ENCODE measurements at places on chromosomes 16 and 17.

DNA sequence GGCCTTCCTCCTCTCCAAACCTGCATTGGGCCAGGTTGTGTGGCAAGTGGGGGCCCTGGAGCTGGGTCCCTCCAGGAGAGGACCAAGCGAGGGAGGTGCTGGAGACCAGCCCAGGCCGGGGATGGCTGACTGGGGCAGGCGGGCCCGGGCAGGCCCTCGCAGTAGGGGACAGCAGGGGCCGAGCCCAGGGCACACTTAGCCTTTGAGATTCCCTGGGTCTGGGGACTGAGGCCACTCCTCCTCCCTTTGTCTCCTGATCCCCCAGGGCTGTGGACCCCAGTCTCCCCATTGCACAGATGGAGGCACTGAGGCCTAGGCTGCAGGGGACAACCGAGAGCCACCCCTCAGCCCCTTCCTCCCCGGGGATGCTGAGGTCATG is 5.2 kb downstream of the FOXJ1 start:
- no peak for DNase-seq

DNA sequence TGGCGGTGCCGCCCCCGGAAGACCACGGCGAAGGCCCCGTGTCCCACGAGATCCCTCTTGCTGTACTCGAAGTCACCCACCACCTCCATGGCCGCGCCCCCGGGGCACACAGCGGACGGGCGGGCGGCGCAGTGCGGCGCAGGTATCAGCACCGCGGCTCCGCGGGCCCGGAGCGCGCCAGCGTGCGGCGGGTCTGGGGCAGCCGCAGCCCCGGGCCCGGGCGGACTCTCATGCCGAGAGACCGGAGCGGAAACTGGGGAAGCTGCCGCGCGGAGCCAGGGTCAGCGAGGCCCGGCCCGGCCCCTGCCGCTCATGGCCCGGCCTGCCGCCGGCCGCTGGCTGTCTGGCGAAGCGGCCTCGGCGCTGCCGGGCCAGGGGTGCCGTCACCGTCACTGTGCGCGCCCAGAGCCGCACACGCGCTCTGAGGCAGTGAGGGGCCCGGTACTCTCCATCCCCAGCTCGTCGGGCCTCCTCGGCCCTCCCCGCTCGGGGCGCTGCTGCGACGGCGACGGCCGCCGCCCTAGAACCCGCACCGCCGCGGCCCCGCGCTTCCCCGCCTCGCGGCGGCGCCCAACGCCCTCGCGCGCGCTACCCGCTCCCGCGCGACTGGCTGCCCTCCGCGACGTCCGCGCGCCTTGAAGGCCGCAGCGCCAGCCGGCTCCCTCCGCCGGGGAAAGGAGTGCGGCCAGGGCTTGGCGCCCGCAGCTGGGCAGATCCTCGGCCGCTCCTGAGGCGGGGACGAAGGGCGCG is at the start of gene ULK2:
ULK2 (minus strand) TSS at position 608 of the 750 bp plus-strand sequence; CDS start at position 89, 519 bp downstream.
- peak; percentile 44 for DNase-seq

DNA sequence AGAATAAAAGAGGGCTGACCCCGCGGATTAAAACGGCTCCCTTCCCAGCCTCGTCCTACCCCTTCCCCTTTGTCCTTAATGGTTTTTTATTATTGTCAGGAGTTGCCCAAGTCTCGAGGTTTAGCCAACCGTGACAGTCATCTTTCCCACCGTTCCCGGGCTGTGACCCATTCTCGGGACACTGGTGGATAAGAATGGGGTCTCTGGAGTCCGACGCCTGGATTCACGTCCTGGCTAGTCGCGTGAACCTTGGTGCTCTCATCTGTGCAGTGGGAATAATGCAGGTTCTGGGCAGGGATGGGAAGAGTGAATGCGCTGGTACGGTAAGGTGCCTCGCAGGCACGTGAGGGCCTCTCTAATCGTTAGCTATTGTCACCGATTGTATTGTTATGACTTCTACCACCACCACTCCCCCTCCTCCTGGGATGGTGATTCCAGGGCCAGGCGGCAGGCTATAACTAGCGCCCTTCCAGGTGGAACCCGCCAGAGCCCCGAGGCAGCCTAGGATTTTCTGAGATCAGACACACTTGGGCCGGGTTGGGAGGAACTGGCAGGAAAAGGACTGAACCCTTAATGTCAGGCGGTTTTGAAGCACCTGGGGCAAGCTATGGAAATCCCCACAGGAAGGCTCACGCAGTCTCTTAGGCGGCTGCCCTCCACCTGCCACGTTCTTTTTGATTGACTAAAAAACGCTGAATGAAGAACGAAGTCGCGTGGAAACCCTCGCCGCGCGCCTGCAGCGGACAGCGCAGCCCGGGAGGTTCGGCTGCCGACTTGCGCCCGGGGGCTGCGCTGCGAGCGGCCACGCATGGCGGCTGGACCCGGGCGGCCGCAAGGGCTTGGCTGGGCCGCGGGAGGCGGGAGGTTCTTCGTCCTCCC is 2.7 kb downstream of the HS3ST3B1 start:
- DNase-seq: no peak

- DNase-seq: no peak
Observed at GRCh38 chr16:57048095-57048494, 44.3 kb upstream of the CPNE2 start.

DNA sequence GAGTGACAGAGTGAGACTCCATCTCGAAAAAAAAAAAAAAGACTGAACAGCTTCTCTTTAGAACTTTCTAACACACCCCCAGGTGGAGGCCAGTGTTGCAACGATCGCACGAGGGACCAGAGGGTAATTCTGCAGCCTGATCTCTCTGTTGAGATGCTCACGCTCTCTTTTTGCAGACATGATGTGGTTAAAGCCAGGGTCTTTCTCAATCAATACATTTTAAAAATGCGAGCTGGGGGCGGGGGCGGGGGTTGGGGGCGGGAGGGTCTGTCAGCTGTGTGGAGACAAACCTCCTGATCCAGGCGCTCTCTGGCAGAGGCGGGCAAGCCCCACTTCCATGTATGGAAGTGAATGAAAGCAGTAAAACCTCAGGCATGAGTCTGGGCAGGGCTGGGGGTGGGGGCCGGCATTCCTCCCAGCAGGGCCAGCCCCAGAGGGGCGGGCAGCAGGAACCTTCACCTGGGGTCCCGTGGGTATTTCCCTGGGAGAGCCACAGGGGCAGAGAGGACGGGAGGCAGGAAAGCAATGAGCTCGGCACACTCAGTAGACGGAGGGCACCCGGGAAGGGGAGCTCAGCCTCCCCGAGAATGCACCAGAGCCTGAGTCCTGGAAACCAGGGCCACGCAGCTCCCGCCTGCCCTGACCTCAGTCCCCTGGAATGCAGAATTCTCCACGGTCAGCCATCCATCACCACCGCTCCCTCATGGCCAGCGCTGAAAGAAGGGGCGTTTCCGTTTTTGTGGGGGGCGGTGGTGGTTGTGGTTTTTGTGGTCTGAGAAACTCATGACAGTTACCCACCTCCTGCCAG is 28.0 kb downstream of the NXN start:
- no peak for DNase-seq

DNA sequence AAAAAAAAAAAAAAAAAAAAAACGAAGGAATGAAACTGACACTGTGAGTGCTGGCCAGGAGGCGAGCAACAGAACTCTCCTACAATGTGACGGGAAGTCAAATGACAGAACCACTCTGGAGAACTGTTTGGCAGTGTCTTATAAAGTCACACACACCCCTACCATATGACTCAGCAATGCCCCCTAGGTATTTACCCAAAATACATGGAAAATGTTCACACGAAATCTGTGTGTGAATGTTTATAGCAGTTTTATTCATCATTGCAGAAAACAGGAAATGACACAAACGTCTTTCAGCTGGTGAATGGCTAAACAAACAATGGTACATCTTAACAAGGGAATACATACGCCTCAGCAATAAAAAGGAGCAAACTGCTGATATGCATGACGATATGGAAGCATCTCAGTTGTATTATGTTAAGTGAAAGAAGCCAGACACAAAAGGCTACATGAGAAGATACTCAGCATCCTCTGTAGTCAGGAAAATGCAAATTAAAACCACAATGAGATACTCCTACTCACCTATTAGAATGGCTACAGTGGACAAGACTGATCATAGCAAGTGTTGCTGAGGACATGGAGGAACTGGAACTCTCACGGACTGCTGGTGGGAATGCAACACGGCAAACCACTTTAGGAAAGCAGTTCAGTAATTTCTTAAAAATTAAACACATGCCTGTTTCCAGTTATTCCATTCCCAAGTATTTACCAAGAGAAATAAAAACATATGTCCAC is 74.7 kb downstream of the TBC1D16 start:
- no peak for DNase-seq

GRCh38 chr16:86384263-86384649 is 126.1 kb upstream of the FOXF1 start:
- no peak for DNase-seq

DNA sequence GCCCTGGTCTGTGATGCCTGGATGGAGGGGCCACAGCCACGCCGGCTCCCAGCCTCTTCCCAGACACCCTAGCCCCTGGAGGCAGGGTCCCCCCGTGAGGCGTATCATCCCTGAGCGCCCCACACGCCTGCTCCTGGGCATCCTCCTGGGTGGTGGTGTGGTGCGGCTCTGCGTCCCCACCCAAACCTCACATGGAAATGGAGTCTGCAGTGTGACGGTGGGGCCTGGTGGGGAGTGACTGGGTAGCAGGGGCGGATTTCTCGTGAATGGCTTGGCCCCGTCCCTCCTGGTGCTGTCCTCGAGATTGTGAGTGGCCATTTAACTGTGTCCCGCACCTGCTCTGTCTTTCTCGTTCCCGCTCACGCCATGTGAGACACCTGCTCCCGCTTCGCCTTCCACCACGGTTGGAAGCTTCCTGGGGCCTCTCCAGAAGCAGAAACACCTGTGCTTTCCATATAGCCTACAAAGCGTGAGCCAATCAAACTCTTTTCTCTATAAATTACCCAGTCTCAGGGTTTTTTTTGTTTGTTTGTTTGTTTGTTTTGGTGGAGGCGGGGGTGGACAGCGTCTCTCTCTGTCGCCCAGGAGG is 5.9 kb upstream of the SSTR5 start:
- DNase-seq: no peak

- DNase-seq: no peak
Observed at GRCh38 chr16:22813948-22814710, at the start of gene HS3ST2. TSS of gene HS3ST2 (plus strand) at chr16:22814162. CDS start at chr16:22814611, 449 bp downstream.

DNA sequence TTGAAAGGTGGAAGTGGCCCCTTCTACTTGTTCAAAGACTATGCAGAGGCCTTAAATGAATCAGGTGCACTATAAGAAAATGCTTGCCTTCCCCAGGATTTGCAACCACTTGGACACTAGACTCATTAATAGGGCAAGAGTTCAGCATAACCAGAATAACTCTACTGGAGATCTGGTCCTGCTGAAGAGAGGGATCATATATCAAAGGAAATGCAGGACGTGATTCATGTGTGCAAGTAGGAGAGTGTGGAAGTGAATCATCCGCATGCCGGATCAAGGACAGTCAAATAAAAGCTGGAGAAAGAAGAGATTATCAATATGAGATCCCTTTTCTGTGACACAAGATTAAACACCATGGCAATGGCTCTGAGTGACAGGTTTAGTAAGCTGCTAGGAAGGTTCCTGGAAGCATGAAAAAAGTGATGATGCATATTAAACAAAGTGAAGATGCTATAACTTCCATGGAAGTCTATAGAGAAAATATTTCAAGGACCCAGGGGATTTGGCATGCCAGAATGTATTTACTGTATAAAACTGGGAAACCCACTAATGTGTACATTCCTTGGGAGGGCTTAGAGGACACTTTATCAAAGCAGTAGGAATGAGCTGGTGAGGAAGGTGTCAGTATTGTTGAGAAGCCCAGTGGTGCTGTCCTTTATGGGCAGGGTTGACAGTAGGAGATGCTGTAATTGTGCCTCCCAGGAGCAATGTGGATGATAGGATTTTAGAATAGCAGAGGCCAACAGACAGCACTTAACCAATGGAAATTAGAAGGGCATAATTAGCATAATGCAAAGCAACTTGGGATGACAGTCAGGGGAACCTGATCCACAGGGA is 133.1 kb downstream of the ABCA8 start:
- DNase-seq: no peak

GRCh38 chr16:11183035-11183812 is 72.8 kb downstream of the SOCS1 start:
- no peak for DNase-seq

DNA sequence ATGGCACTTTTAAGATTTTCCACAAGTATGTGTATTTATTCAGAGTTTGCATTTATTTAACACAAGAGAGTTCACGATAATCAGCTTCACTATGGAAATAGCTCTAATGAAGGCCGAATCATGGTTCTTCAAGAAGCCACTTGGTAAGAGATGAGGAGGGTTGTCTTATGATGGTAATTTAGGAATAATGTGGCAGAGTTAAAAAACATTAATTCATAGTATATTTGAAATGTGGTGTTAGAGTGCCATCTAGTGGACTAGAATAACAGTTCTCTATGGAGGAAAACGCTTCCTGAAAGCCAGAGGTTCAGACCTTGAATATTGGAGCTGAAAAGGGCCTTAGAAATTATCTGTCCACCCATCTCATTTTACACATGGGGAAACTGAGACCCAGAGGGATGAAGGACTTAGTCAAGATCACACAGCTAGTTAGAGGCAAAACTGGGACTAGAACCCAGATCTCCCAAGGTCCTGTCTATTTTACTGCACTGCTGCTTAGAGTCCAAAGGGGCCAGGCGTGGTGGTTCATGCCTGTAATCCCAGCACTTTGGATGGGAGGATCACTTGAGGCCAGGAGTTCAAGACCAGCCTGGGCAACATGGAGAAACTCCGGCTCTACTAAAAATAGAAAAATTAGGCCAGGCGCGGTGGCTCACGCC is 33.8 kb upstream of the KPNB1 start:
- no peak for DNase-seq

DNA sequence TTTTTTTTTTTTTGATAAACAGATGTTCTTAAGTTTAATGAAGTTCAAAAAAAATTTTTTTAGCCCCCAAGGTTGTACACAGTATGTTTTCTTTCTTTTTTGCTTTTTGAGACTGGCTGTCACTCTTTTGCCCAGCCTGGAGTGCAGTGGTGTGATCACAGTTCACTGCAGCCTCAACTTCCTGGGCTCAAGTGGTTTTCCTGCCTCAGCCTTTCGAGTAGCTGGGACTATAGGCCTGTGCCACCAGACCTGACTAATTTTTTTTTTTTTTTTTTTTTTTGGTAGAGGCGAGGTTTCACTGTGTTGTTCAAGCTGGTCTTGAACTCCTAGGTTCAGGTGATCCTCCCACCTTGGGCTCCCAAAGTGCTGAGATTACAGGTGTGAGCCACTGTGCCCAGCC is 12.8 kb downstream of the ITGAE start:
- no peak for DNase-seq

DNA sequence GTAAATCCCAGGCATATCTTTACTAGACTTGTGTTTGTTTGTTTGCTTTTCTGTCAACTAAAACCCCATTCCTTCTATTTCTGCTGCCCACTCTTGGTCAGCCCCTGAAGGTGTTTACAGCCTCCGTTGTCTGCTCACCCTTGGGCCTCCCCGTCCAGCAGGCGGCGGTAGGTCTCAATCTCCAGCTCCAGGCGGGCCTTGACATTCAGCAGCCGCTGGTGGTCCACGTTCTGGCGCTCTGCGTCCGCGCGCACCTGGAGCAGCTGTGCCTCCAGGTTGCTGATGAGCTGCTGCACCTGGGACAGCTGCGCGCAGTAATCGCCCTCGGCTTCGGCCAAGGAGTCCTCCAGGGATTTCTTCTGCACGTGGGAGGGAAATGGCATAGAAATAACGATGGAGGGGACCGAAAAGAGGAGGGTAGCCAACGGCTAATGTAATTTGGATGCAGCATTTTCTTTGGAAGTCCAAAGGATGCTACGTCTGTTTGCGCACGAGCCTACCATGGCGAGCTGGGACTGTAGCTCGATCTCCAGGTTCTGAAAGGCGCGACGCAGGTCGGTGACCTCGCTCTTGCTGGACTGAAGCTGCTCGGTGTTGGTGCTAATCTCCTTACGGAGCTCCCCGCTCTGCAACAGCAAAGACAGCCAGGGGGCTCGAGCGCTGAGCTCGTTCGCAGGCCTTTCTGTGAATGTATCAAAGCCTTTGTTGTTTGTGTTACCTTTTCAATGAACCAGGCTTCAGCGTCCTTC is 3.9 kb downstream of the KRT12 start:
- DNase-seq: no peak

Data from stimulated activated CD4-positive, alpha-beta T cell treated with anti-CD3 and anti-CD28 coated beads, Interleukin-4, amount 100 ng/mL, for 48 hours (primary cell).